ENCODE measurements at places on chromosomes 12 and 14.

DNA sequence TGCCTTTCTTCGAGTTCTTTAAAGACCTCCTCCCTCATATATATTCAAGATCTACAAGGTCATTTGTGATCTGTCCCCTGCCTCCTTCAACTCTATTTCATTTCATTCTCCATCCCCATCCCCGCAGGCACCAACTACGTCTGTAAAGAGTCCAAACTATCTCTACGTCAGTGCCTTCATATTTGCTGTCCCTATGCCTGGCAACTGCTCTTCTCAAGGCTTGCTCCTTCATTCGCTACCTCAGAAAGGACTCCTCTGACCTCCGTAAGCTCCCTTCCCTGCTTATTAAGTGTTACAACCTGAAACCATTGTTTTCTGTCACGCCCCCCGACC lies 650 bp downstream of the LLPH start:
- no peak for DNase-seq

DNA sequence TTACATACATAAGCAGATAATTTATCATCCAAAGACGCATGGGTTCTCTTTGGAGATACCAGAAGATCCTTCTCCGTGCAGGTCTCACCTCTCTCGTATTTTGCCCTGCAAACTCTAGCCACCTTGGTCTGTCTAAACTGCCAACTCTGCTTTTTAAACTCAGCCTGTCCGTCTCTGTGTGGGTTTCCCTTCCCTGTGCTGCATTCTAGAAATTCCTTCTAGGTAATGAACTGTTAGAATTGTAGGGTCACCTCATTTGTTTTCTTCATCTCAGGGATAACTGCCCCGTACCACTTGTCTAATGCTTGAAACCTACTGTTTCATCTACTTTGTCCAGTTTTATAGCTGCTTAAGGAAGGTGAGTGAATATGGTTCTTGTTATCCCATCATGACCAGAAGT lies 45.4 kb upstream of the CCDC196 start:
- no peak for DNase-seq

DNA sequence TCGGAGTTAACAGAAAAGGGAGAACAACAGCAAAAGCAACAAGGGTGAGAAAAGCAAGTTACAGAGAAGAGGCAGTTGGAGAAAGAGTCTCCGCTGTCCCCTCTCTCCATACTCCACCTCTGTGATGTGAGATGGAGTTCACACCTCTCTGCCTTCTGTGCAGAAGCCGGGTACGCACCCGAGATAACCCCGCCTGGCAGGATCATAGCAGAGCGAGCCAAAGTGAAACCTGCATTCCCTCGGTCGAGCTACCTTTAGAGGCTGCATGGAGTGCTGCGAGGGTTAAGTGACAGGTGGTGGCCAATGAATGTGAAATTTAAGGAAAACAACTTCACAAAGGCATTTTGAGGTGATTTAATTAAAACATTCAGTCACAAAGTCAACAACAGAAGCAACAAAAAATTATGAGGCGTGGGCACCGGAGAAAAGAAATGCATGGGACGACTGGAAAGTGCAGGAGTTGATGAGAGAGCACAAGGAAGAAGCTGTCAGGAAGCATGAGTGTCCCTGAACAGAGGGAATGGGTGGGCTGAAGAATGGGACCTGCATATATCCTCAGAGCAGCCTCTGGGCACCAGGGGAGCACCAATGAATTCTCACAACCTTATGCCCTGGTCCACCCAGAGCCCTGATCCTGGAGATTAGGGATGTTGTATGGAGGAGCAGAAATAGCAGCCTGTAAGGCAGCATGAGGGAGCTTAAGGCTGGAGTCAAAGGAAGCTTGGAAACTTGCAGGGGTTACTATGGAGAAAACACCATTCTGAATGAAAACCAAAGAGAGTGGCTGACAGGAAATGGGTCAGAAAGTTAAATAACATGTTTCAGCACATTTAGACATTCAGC lies 208.3 kb downstream of the EMP1 start:
- no peak for DNase-seq

DNA sequence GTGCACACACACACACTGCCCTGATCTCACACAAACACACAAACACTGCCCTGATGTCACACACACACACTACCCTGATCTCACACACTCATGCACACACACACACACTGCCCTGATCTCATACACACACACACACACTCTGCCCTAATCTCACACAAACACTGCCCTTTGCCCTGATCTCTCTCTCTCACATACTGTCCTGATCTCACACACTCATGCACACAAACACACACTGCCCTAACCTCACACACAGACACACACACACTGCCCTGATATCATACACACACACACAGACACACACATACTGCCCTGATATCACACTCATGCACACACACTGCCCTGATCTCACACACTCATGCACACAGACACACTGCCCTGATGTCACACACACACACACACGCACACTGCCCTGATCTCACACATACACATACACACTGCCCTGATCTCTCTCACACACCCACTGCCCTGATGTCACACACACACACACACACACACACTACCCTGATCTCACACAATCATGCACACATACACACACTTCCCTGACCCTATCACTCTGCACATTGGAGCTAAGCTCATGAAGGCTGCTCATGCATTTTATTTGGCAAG lies 97.6 kb upstream of the DIO3 start:
- DNase-seq, result no peak

- DNase-seq, result no peak
These were observed 180.2 kb downstream of the EPS8 start for GRCh38 chr12:15608941-15609340.

DNA sequence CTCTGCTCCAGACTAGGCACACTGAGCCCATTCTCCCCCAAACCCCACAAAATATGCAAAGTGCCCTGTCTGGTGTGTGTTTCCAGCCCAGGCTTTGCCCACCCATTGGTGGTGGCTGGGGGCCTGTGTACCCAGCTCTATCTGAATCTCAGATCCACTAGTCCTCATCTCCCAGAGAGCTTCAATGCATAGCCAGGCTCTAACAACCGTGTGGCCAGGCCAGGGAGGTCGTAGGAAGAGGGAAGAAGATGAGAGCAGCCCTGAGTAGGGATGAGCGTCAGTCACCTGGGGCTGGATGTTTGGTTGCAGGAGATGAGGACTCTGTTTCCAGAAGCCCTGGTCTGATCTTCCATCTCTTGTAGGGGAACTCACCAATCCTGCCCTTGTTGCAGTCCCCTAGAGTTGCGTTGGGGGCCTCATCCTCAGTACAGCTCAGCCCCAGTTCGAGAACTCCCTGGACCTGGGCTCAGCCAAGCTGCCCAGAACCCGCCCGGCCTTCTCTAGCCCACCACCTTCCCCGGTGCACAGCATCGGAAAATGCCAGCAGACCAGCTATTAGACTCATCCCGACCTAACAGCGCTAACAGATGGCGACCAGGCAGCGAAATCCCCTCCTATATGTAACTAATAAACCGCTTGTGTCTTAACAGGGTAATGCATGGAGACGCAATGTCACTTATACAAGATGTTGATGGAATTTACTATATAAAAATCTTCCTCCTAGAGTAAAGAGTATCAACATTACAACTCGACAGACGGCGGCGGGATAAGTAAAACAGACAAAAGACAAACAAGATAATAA lies 3.2 kb upstream of the LHX5 start:
- DNase-seq, result peak; percentile 62

DNA sequence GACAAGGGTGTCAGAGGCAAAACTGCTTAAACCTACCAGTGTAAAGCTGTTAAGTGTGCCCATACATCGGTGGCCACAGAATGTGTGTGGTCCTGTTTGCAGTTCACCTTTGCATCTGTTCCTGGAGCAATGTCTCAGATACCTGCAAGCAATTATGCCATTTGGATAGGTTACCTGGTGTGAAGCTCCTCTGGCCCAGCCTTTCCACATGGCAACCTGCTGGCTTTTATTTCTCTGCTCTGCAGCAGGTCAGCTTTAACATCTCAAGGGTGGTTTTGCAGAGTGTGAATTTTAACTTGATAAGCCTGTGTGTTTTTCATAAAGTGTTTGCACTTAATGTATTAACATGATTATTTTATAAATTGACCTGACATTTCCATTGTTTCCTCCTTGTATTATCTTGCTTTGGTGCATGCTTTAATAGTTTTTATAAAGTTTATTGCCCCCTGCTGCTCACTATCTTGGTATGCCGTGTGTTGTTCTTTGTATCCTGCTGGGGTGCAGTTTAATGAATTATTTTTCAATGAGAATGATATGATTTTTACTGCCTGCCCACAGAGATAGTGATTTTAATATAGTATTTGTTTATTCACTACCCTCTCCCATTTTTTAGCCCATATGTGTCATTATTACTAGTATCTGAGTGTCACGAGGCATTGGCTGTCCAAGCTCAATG lies 403.8 kb downstream of the NPAS3 start:
- no peak for DNase-seq

DNA sequence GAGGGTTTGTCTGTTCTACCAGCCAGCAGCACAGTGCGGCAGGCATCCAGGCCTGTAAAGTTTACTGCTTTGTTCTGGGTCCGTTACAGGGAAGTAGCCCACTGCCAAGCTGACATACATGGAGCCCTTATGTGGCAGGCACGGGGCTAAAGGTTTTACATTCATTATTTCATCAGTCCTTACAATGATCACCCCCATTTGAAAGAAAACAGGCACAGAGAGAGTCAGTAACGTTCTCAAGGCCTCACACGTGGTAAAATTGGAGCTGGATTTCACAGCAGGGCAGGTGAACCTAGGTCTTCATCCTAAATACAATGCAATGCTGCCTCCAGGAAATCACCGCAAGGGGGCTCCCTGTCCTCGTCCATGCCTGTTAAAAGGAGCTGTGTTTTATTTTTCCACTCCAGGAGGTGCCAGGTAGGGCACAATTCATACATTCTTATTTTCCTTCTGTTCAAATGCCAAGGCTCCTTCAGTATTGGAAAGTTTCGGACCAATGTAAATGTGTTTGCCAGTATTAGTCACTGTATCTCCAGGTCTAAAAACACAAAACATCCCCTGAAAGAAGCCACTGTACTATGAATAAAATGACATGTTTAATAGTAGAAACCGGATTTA lies 172.2 kb upstream of the GZMB start:
- peak; percentile 18 for DNase-seq

DNA sequence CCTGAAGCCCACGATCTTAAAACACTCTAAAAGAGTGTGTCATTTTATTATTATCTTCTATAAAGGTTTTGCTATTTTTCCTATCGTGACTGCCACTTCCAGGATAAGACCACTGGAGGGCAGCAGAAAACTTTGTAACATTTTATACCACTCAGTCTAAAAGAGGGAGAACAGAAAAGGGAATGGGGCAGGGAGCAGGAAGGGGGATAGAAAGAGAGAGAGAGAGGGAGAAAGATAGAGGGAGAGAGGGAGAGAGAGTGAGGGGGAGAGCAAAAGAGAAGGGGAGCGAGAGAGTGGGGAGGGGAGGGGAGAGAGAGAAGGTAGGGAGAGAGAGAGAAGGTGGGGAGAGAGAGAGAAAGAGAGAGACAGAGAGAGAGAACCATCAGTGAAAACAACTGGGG lies 2.0 kb upstream of the ART4 start:
- DNase-seq, result peak; percentile 23

DNA sequence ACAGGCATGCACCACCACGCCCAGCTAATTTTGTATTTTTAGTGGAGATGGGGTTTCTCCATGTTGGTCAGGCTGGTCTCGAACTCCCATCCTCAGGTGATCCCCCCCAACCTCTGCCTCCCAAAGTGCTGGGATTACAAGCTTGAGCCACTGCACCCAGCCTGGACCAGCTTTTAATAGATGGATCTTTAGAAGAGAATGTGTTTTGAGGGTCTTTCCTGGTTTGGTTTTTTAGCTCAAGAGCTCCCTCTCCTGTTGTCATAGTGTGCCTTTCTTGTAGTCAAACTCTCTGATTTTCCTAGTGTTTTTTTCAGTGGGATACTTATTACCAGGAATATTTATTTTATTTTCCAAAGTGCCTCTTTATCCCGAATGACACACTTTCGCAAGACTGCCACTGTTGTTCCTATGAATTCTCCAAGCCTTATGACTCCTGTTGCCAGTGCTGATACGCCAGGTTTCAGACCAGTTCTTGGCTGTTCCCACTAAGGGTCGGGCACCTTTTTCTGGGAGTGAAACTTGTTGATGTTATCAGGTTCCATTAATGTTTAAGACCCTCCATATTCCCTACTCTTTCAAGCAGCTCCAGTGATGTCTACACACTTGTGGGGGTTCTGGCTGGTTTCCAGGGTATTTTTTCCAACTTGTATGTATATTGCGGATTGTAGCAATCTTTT lies 31.5 kb upstream of the LIMA1 start:
- DNase-seq, result peak; percentile 51

DNA sequence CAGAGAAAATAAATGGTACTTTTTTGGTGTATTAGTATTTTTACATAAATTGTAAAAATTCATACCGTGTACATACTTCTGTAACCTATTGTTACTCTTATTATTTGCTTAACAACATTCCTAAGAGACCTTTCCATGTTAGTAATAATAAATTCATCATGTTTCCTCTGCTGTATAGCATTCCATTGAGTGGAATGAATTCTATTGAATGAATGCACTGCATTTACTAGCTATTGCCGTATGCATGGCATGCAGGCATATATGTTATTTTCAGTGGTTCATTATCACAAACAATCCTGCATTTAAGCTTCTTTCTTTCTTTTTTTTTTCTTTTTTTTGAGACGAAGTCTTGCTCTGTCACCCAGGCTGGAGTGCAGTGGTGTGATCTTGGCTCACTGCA lies 137.6 kb upstream of the TBX3 start:
- no peak for DNase-seq

DNA sequence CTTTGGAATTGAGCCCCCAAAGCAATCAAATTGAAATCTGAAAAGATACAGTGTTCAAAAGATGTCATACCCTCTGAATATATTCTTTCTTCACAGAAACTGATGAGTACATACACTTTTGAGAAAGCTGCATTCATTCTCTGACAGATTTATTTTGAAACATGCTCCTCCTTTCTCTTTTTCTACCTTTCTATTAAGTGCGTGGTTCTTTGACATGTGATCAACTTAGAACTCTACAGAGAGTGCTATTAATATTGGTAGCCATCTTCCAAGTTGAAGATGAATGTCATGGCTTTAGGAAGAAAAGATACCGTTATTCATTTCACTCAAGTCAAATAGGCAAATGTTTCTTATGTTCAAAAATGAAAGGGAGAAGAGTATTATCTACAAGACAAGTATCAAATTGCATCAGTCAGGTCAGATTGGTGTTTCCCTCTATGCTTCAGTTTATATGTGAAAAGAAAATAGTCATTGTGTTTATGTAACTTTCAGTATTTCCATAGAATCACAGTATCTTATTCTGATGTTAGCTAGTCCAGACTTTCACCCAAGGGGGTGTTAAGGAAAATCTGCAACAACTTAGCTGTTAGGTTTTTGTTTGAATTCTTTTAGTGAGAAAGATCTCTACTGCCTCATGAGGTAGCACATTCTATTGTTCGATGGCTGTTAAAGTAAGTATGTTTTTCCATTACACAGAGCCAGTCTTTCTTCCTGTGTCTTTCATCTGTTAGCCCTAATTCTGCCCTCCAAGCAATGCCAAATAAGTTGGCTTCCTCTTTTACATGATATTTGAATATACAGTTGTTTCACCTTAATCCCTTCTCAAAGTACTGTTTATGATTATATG lies 55.4 kb upstream of the GARIN2 start:
- no peak for DNase-seq

DNA sequence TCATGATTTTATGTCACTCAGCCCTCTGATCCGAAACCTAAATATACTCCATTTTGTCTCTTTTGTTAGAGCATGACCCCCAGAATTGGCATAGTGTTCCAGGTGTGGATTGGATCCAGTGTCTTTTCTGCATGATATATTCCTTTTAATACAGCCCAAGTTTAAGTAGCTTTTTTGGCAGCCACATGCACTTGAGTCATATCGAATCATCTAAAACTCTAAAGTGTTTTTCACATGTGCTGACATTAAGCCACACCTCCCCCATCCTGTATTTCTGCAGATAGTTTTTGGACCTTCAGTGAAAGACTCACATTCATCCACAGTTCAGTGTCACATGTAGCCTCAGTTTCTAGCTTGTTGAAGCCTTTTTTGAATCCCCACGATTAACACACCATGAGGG lies 30.6 kb downstream of the BORCS5 start:
- DNase-seq, result no peak

Data from D721Med (cell line).